ENCODE measurements at places on chromosomes 1 and 21. TPM values are rescaled to one million over a fixed set of nuclear protein-coding genes. Genes with fewer than 3 reads are reported as not detected.

GRCh38 chr1:4395676-4396075, 258.7 kb upstream of the AJAP1 start:
- DNase-seq = no peak

Gene GJA5
- not detected for total RNA-seq

Gene NHLH1
- total RNA-seq = 0.38 TPM

DNA sequence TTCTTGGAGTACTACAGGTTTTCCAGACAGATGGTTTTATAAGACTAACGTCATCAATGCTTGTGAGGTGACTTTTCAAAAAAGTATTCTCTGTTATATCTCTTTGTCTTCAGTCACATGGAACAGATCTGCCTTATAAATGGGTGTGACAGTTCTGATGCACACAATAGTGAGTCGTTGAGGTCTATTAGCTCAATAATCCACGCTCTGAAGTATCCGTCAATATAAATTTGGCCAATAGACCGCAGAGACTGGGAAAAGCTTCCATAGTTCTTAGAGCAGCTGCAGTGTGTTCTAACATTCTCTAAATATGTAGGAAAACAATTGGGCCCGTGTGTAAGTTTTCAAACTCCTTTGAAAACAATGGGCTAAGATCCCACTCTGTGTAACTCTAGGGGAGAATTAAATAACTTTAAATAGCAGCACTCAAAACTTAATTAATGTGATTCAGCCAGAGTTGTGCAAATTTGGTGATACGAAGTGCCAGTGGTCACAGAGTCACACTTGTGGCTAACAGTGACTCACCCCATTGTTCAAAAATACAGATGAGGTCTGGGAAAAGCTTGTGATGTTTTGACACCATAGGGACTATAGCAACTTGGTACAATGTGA, 316.0 kb downstream of the LMO4 start:
- no peak for DNase-seq

Gene FOXO6
- 0.11 TPM for total RNA-seq

Gene SPRR1B
- total RNA-seq = not detected

Gene PCAT6
- not detected for total RNA-seq

DNA sequence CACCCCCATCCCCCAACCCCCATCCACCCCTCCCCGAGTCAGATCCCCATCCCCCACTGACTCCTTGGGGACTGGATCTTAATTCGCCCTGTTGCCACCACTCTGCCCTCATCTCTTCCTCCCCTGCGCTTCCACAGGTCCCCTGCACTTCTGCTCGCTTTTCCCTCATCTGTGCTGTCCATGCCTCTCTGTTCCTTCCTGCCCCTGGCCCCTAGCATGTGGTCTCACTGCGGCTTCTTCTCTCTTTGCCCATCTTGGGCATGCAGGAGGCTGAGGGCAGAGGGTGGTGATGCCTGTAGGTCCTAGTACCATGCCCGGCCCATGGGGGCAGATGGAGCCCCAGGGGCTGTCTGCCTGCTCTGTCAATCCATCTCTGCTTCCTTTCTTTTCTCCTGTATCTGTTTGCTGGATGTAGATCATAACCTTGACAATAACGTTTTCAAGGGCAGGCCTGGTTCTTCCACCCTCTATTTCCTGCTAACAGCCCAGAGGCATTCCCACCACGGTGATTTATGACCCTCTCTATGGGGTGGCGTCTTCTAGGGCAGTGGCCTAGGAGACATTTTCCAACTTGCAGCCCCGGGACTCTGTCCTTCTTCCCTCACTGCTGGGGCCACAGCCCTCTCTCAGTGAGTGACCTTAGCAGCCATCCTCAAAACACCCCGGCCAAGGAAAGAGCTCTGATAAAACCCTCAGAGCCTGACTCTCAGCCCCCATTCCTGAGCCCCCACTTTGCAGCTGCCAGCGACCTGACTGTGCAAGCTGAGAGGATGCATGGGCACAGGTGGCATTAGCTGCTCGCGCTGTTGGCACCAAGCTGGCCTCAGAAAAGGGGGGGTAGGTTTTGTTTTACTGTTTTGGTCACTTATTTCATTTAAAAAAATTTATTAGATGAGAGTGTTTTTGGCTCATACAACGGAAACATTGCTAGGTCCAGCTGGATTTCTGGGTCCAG, 33.9 kb downstream of the TMEM51 start:
- no peak for DNase-seq

GRCh38 chr1:11144570-11145256, 44.4 kb upstream of the ANGPTL7 start:
- DNase-seq = no peak

Gene TBX15
- not detected for total RNA-seq

Data from CD8-positive, alpha-beta memory T cell (primary cell).